Pulmonary artery endothelial cell (primary cell): ENCODE measurements at places on chromosomes 7 and 10.

- no peak for DNase-seq
These were observed 5.1 kb upstream of the MRPS17 start for GRCh38 chr7:55946545-55946944.

DNA sequence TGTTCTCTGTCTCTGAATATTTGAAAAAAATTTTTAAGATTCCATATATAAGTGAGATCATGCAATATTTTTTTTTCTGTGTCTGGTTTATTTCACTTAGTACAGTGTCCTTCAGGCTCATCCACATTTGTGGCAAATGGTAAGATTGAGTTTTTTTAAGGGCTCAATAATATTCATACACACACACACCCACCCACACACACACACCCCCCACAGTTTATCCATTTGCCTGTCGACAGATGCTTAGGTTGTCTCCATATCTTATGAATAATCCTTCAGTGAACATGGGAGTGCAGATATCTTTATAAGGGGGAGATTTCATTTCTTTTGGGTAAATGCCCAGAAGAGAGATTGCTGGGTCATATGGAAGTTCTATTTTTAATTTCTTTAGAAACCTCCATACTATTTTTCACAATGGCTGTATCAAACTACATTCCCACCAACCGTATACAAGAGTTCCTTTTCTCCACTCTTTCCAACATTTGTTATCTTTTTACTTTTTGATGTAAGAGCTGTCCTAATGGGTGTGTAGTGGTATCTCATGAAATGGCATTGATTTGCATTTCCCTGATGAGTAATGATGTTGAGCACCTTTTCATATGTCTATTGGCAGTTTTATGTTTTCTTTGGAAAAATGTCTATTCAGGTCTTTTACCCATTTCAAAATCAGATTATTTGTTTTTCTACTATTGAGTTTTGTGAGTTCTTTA lies 35.0 kb downstream of the AUTS2 start:
- DNase-seq, result no peak

- DNase-seq, result no peak
These were observed at the start of gene KNDC1 for GRCh38 chr10:133159950-133160825. KNDC1 (plus strand) TSS chr10:133160219; CDS start chr10:133160468, 249 bp downstream.

- DNase-seq, result no peak
These were observed 23.6 kb upstream of the ZNF37A start for GRCh38 chr10:38070501-38070900.

GRCh38 chr10:74156919-74157289 lies 5.9 kb downstream of the ADK start:
- no peak for DNase-seq

- DNase-seq, result no peak
These were observed 108.3 kb upstream of the FEZF1 start for GRCh38 chr7:122412883-122413282.

DNA sequence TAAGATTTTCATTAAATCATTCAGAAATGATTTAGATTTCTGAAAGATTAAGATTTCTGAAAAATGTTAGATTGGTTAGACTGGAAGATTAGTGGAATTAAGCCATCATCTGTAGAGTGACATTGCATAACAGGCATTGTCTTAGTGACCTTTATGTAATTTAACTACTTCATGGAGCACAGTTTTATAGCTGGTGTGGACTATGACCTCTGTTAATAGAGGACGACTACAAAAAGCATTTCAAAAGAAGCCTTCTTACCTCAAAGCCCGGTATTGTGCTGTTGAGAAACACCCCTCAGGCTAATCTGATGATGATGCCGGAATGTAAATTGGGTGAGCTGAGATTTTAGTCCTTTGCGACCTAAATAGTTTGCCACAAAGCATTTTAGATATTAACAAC lies 55.6 kb downstream of the GALNT11 start:
- DNase-seq, result no peak

DNA sequence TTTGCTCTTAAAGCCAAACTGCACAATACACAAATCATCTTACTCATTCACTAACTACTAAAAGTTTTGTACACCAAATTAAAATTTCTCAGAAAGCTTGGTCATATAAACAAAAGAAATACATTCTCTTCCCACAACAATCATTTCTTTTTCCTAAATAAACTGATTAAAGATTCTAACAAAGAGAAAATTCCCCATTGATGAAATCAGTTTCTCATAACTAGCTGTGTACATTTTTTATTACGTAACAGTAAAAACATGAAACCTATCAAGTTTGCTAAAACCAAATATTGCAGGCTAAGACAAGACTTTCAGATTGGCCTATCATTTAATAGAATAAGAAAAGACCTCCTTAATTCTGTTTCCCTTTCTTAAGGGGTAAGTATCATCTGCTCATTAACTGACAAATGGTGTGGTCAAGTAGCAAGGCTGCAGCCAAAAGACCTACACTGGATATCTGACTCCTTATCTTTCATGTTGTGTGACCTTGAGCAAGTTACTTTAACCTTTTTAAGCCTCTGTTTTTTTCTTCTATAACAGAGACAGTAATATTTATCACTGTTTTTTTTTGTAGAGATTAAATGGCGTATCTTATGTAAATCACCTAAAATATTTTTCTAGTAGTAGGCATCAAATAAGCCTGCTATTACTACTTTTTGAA lies 22.4 kb downstream of the NAMPT start:
- no peak for DNase-seq

- DNase-seq, result no peak
These were observed 247.4 kb downstream of the CDK14 start for GRCh38 chr7:90843472-90843871.

- DNase-seq, result peak; percentile 15
These were observed at the start of gene PROSER2 for GRCh38 chr10:11823122-11823988. PROSER2 (plus strand) TSS chr10:11823356; CDS start chr10:11852078, 28,722 bp downstream.

GRCh38 chr10:132273966-132274365 lies 33.8 kb downstream of the STK32C start:
- no peak for DNase-seq
